ENCODE measurements at places on chromosomes 12 and 14.

DNA sequence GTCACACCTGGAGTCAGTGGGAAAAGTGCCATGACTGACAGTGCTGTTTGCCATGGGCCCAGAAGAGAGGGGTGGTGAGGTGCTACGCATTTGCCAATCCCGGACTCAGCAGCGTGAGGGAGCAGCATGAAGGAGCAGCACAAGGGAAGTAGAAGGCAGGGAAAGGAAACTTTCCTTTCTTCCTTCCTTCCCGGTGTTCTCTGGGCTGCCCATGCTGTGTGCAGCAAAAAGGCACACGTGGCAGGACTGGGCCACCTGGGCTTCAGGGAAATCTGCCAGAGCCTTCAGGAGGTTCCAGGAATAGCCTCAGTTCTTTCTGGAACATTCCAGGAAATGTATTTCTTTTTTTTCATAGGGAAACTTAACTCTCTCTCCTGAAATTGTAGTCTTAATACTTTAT lies 23.0 kb downstream of the TRIM9 start:
- DNase-seq: no peak

GRCh38 chr14:74882103-74882920 lies 596 bp downstream of the DLST start:
- DNase-seq: peak; percentile 33

DNA sequence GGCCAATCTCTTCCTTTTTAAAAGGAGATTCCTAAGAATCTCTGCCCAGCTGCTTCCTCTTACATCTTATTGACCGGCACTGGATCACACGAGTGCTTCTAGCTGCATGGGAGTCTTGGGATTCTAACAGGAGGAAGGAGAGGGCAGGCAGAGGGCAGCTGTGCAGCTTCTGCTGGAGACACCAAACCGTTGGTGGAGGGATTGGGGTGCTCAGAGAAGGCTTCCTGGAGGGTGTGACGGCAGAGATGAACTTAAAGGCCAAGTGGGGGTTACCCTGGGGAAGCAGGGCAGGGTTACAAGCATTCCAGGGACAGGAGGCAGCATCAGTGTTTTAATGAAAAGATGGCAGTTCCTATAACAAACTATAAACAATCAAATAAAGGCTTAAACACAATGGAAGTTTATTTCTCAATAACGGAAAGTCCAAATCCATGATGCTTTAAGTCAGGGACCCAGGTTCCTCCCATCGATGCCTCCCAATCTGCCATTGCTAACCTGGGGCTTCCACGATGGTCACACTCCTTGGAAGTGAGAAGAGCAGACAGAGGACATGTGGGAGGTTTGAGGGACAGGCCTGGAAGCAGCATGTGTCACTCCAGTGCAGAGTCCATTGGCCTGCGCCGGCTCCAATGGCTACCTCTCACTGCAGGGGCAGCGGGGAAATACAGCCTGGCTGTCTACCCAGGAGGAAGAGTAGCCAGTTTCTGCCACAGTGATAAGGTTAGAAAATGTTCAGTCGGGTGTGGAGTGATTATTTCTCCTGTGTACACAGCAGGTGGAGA lies 53.1 kb upstream of the DDX11 start:
- no peak for DNase-seq

GRCh38 chr12:1171657-1172408 lies 180.8 kb downstream of the ERC1 start:
- no peak for DNase-seq

Measured in T-helper 17 cell (primary cell).